ENCODE measurements at places on chromosomes 1 and 21.

GRCh38 chr1:156546267-156546666 lies 26.1 kb downstream of the IQGAP3 start:
- no peak for DNase-seq

GRCh38 chr1:242243472-242243871 lies 244.6 kb upstream of the MAP1LC3C start:
- no peak for DNase-seq

GRCh38 chr1:12316331-12316730 lies 86.5 kb downstream of the VPS13D start:
- DNase-seq = no peak

- peak; percentile 48 for DNase-seq
Observed at GRCh38 chr1:81800695-81801650, at the start of gene ADGRL2. TSS of gene ADGRL2 (plus strand) at chr1:81800934. CDS start at chr1:81836985, 36,051 bp downstream.

DNA sequence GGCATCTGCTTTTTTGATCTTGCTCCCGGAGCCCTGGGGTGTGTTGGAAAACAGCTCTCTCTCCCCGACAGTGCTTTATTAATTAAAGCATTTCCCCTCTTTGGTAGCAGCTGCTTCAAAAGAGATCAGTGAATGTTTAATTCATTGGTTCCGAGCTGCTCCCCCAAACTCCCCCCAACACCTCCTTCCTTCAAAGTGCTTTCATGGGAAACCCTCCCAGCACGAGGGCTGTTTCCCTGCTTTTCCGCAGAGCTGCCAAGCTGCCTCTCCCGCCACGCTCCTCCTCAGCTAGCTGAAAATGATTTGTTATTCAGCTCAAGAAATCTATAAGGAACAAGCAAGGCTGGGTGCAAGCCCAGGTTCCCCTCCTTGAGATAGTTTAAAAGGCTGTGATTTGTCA lies 40.0 kb upstream of the DISP3 start:
- no peak for DNase-seq

GRCh38 chr1:200491103-200491502 lies 81.3 kb upstream of the ZNF281 start:
- no peak for DNase-seq

- DNase-seq = no peak
Observed at GRCh38 chr1:54857141-54857540, 29.9 kb downstream of the DHCR24 start.

GRCh38 chr1:64623750-64624191 lies 121.1 kb upstream of the RAVER2 start:
- no peak for DNase-seq

DNA sequence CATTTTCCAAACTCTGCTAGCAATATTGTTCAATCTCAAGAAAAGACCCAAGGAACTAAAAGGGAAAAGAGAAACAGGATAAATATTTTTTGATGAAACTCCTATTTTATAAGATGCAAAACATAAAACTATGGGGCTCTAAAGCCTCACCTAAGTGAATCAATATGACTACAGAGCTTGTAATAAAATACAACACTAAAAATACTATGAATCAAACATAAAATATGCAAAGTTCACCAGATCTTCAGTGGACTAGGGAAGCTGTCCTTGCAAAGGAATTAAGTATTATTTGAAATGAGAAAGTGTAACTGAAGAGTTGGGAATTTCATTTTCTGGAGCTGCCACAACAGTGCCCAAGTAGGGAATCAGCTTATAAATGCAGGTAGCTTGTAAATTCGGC lies 124.5 kb downstream of the CRB1 start:
- DNase-seq = no peak
